Transverse colon (tissue), 4 donors: ENCODE measurements at places on chromosomes 5 and 9. TPM values are rescaled to one million over a fixed set of nuclear protein-coding genes. Genes with fewer than 3 reads are reported as not detected.

The RGS7BP gene
- total RNA-seq, result 1.9 TPM

The PCDHB9 gene
- 0.64 TPM for total RNA-seq

The DMGDH gene
- total RNA-seq, result 0.41 TPM

The CCDC192 gene
- total RNA-seq, result not detected

The LRRC19 gene
- total RNA-seq, result 102 TPM

The HSD17B3 gene
- not detected for total RNA-seq

The IFNA13 gene
- not detected for total RNA-seq

The IGIP gene
- 20.7 TPM for total RNA-seq

The FOXD4 gene
- 0.32 TPM for total RNA-seq

The LAMC3 gene
- total RNA-seq, result 0.82 TPM

The DDX4 gene
- total RNA-seq, result not detected

The CARD9 gene
- 5.6 TPM for total RNA-seq

The SIMC1 gene
- total RNA-seq, result 16.1 TPM

The CCDC152 gene
- total RNA-seq, result not detected

The TEX48 gene
- total RNA-seq, result not detected

The GFI1B gene
- total RNA-seq, result not detected

The GABRA6 gene
- not detected for total RNA-seq

The C9orf50 gene
- total RNA-seq, result not detected

The HAND1 gene
- total RNA-seq, result 8.0 TPM

The PAEP gene
- not detected for total RNA-seq

The NCBP1 gene
- 24.6 TPM for total RNA-seq

The EMB gene
- 13.0 TPM for total RNA-seq

The GABBR2 gene
- not detected for total RNA-seq

The INSL4 gene
- total RNA-seq, result not detected

The MOB3B gene
- total RNA-seq, result 18.9 TPM

The FRMPD1 gene
- 0.64 TPM for total RNA-seq

The FOXD4L5 gene
- not detected for total RNA-seq

The SPATA31D4 gene
- total RNA-seq, result not detected

The STPG3 gene
- not detected for total RNA-seq

The RNF180 gene
- 3.0 TPM for total RNA-seq

The TMEM171 gene
- total RNA-seq, result 70.8 TPM

The P4HA2 gene
- 22.1 TPM for total RNA-seq

The PCDHGA4 gene
- total RNA-seq, result 18.0 TPM

The ENTREP1 gene
- total RNA-seq, result 2.2 TPM

The FBP2 gene
- total RNA-seq, result not detected

The SPEF2 gene
- 9.4 TPM for total RNA-seq

The OSMR gene
- total RNA-seq, result 10.8 TPM

The TNC gene
- 82.7 TPM for total RNA-seq

The HTR1A gene
- not detected for total RNA-seq

The SPARC gene
- 267 TPM for total RNA-seq
